RWPE2 (cell line): ENCODE measurements at places on chromosomes 13 and 19.

- peak; percentile 86 for DNase-seq
Observed at GRCh38 chr19:15934332-15935078, at the start of gene CYP4F11. TSS of gene CYP4F11 (minus strand) at chr19:15934529. CDS start at chr19:15934408, 121 bp downstream.

GRCh38 chr19:30663611-30664174, 291.5 kb downstream of the ZNF536 start:
- DNase-seq, result no peak

GRCh38 chr19:4044990-4045465, 21.7 kb downstream of the ZBTB7A start:
- no peak for DNase-seq

DNA sequence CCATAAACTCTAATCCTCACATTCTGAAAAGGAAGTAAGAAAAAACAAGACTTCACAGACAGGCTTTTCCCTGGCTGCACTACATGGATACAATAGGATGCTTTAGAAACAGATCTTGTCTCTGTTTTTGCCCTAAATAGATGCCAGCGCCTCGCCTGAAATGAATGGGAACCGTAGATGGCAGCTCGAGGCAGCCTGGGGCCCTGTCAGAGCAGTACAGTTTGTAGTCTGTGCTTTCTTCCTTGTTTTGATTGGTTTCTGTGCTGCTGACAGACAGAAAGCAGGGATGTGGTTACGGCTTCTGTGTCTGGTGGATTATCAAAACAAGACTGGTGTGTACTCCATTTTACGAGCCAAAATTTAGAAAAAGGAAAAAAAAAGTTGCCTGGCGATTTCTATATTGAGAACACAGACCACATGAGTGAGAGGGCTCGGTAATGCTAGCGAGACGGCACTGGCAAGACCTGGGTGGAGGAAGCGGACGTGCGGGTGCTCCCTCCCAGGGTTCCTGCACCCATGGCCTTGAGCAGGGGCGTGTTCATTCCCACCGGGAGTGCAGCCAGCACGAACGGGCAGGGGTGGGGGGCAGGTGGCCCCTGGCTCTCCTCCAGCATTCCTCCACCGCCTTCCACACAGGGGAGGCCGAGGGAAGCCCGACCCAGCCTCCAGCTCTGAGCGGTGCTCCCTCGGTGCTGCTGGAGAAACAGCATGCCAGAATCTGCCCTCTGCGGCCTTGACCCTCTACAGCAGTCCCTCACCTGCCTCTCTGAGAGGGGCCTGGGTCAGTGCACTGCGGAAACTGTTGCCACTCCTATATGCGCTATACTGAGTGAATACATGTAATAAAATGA, 37.6 kb upstream of the C1QTNF9 start:
- no peak for DNase-seq

GRCh38 chr13:46871557-46871956, 25.3 kb downstream of the HTR2A start:
- DNase-seq, result no peak

- DNase-seq, result no peak
Observed at GRCh38 chr19:58007285-58007684, 4.7 kb upstream of the ZNF606 start.

DNA sequence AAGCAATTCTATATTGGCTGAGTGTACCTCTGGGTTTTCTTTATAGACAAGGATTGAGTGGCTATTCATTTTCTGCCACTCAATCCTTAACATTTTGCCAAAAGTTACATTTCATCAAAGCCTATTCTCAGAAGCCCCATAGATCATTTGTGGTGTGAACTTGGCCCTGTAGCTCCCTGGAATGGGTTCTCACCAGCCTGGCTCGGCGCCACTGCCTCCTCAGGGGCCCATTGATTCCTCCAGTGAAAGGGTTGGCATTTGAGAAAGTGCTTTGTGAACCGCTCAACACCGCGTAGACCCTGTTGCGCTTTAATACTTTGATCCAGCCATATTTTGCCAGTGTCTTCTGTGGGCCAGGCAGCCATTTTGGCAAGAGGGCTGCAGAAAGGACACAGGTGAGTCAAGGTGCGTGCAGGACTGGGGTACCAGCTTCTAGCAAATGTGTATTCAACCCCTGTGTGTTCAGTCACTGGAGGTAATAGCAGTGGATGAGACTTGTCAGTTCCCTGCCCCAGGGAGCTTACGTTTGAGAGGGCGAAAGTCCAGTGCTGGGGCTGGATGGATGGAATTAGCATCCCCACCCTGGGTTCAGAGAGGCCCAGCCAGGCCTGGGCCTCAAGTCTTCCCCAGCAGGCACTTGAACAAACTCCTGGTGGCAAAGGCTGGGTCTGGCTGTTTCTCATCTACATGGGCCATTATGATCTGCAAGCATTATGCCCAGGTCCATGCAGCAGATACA, 3.8 kb downstream of the RAB8A start:
- no peak for DNase-seq

GRCh38 chr19:28330831-28331230, 882.1 kb downstream of the UQCRFS1 start:
- no peak for DNase-seq

DNA sequence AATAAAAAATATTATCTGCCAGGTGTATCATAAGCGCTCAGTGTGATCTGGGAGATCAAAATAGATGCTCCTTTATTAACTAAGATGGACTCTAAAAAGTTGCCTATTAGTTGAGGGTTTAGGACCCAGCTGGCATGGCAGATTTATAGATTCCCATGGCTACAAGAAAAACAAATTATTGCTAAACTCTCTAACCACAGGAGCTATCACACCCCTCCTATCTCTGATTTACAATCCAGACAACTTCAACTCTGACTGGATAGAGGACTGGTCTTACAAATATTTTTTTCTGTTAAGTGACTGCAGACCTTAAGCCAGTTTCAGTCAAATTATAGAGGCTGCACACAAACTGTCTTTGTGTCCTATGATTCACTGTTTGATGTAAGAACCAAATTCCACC, 45.4 kb upstream of the MYCBP2 start:
- no peak for DNase-seq

- DNase-seq, result no peak
Observed at GRCh38 chr19:47100290-47100689, 13.3 kb downstream of the ZC3H4 start.

GRCh38 chr13:45205124-45205523, 4.3 kb upstream of the KCTD4 start:
- no peak for DNase-seq

GRCh38 chr13:112096959-112097358, 30.0 kb downstream of the SOX1 start:
- no peak for DNase-seq

- no peak for DNase-seq
Observed at GRCh38 chr13:42148538-42148937, 100.1 kb downstream of the DGKH start.
